Hypothalamus (tissue), 51 donors: ENCODE measurements at places on chromosomes 2 and 18.

GRCh38 chr2:55779459-55780421 is 86.1 kb upstream of the PNPT1 start:
- DNase-seq, result no peak

- no peak for DNase-seq
These were observed 46.1 kb downstream of the YES1 start for GRCh38 chr18:765764-766549.

DNA sequence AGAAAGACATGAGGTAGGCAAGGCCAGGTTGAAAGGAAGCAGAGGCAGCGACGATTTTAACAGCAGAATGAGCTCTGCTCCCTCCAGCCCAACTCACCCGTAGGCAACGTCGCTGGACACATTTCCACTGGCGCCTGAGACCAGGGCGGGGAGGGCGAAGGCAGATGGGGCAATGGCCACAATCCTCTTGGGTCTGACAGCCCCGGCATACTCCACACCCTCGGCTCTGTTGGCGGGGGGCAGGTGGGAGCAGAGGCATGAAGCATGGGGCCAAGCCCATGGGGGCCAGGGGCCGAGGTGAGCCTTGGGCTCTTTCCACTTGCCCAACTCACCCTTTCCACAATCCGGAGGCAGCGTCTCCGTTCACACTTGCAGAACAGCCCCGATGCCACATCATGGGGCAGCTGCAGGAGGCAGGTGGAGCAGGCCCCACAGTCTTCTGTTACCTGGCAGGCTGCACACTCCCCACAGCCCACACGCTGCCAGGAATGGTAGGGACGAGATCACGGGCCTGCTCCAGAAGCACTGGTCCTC is 5.8 kb downstream of the MBD1 start:
- DNase-seq, result no peak

DNA sequence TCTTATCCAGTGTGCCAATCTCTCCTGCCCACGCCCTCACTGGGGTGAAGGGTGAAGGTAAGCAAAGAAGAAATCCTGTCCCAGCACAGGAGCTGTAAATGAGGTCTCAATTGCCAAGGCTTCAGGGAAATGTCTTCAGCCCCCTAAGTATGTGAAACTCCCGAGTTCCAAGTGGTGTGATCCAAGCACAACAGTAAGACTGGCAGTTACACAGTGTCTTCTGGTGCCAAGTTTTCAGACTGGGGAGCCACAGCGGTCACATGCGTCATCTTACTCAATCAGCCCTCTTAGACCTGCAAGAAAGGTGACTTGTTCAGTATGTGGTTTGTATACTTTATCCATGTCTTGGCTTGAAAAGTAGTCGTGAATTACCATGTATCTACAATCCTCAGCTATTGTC is 55.0 kb upstream of the SPRED2 start:
- DNase-seq, result no peak

GRCh38 chr2:120867290-120868241 is 131.9 kb downstream of the GLI2 start:
- peak; percentile 76 for DNase-seq

DNA sequence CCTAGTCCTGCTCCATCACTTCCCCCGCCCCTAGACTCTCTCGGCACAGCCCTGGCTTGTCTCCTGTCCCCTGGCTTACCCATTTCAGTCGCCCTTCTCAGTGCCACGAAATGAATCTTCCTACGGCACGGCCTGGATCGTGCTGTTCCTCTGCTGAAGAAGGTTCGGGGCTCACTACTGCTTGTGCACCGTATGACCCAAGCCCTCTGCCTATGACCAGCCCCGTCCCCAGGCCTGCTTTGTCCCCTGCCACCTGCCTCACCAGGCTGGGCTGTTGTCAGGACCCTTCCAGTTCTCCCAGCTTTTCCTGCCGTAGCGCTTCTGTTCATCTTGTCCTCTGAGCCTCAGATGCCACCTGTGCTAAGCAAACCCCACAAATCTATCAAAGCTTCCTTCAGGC is 13.9 kb downstream of the CHMP1B start:
- no peak for DNase-seq

- no peak for DNase-seq
These were observed 79.4 kb upstream of the SMIM21 start for GRCh38 chr18:75506913-75507312.

DNA sequence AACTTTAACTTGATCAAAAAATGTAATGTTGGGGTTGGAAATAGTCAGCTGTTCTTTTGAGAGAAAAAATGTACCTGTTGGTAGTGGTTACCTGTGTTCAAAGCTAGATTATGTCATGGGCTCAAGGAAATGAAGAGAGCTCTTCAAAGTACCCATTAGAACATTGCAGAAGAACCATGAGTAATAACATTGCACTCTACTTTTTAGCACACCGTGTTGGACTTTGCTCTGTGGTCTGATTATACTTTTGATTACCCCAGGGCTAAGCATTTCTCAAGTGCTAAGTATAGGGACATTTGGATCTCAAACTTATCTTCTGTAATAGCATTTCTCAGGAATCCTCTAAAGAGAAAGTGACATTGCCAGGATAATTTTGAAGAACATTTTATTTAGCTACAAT is 1122.8 kb upstream of the CELF4 start:
- DNase-seq, result no peak

DNA sequence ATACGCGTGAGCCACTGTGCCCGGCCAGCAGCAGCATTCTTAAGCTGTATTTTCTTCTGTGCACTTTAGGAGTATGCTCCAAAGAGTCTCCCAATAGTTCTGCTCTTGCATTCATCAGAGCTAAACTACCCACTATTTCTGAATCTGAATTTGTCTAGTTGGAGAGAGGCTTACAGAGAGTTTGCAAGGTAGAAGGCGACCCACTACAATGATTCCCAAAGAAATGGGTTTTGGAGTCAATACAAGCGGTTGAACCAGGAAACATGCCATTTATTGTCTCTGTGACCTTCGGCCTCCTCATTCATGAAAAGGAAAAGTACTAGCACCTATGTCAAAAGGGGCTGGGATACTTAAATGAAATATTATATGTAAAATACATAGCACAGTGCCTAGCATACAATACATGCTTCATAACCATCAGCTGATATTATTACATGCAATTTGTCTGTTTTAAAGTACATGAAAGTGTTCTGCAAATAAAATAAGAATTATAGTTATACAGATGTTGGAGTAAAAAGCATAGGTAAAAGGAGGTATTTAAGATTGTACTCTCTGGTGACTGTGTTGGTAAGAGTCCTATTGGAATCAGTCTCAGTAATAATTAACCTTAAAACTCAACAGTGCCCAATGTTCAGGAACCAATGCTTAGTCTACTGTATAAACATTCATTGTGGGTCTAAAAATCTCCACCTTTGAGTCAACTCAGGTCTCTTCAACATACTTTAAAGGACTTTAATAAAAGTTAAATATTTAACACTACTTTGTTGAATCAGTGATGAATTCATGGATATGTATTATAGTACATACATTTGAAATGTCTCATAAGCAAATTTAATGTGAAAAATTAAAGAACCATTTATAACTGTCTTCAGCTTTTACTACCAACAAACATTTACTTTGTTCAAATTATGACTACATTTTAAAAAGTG is 89.8 kb upstream of the GRB14 start:
- no peak for DNase-seq

GRCh38 chr2:71901466-71901865 is 246.2 kb downstream of the CYP26B1 start:
- no peak for DNase-seq

GRCh38 chr2:7594211-7594610 is 677.0 kb downstream of the RNF144A start:
- no peak for DNase-seq

- DNase-seq, result no peak
These were observed 76.7 kb downstream of the MERTK start for GRCh38 chr2:111975053-111975552.

GRCh38 chr2:69755862-69756467 is 14.0 kb downstream of the ANXA4 start:
- DNase-seq, result no peak

DNA sequence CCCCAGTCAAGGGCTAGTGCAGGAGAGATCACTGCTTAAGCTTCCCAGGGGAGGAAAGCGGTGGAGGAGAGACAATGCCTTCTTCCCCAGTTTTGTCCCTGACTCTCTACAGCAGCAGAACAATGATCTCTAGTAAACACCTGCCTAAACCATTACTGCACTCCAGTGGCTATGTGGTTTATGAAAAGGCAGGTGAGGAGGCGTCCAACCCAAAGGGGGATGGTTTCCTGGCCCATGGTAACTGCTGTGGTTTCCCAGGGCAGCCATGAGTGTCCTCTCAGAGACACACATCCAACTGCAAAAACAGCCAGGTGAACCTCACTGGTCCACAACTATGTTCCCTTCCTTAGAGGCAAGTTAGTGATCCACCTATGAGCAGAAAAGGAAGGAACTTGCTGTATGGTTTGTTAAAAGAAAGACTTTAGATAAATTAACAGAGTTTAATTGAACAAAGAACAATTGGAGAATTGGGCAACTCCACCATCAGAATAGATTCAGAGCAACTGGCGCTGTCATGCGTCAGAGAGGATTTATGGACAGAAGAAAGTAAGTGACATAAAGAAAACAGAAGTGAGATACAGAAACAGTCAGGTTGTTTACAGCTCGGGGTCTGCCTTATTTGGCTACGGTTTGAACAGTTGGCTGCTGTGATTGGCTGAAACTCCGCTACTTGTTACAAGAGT is 4.8 kb upstream of the TTC39C start:
- DNase-seq, result no peak

- no peak for DNase-seq
These were observed 2.7 kb downstream of the EHD3 start for GRCh38 chr2:31236433-31237205.

DNA sequence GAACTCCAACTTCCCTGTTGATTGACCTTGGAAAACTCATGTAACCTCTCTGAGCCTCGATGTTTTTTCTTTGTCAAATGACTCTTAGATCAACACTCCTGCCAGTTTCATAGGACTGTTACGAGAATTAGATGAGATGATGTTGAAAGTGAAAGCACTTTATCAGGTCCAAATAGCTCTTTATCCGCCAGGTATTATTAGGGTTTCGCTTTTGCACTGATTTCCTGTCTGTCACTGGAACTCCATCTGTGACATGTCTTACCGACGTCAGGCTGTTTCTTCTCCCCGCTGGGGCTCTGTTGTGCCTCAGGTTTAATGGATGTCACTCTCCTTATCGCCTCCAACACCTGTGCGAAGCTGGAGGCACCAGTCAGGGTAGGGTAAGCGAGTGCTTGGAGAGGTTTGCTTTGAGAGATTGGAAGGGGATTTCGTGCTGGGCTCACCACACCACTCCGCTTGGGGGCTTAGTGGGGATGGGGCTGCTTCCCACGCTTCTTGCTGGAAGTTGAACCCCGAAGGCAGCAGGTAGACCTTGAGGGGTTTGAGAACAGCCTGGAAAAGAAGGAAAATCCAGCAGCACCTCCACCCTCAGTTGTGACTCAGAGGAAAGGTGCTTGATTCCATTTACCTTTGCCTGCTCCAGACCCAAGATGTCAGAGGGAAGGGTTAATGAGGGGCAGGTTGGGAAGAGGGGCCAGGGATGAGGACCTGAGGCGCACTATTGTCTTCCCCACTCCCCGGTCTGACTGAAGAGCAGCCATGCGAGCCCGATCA is 4.3 kb downstream of the GAD1 start:
- no peak for DNase-seq

DNA sequence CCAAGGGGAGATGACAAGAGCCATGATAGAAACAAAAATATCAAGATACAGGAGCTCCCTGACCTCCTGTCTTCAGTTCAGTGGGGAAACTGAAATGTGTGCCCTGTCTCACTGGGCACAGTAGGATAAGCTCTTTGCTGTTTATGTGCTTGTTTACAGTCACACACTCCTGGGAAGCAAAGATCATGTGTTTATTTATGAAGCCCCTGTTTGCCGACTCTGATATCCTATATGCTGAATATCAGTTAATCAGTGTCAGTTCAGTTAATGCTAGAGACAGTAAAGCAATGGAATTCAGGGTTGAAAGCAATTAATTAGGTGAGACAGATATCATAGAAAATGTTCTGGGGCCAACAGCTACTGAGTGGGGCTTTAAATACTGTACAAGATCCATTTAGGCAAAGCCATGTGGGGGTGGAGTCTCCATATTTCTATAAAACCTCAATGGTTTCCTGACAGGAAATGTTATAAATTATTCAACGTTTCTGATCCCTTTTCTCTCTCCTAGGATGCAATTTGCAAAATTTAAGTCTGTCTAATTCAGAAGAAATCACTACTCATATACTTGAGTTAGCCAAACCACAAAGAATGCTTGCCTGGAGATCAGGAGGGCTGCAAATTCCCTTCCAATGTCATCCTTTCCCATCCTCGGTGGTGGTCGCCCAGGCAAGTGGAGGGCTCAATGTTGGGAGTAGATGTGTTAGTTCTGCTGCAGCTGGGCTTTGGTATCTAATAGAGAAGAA is 551.3 kb downstream of the CMPK2 start:
- no peak for DNase-seq

GRCh38 chr2:101464841-101465240 is 10.1 kb downstream of the RFX8 start:
- no peak for DNase-seq

DNA sequence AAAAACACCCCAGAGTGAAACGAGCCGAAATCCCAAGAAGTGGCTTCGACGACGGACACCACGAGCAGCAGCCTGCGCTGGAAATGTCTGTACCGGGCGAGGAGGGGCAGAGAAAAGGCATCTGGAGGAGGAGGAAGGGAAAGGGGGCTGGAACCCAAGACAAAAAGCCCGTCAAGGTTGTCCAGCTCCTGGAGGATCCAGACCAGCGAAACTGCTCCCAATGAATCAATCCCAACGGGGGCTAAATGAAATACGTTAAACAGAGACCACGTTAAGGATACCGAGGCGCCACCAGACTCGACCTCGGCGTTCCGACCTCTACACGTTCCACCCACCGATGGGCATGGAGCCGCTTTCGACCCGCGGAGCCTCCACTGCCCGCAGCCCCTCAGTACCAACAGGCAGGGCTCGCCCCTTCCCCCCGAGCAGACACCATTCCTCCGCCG is 400 bp downstream of the CCDC88A start:
- DNase-seq, result no peak

- no peak for DNase-seq
These were observed 163.9 kb upstream of the THUMPD2 start for GRCh38 chr2:39942950-39943349.

DNA sequence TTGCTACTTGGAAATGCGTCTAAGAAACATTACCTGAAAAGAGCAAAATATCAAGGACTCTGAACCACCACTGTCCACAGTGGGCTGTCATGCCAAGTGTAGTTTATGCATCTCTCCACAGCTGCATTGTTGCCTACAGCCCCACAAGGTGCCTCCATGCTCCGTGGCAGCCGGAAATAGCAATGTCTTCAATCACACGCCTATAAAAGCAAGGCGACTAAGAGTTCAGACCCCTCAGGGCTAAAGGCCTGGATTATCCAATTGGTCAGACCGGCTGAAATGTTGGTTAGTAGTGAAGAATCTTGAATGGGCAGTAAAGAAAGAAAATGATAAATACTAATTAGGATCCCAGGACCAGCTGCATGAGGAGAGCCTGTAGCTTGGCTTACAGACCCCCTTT is 114.0 kb upstream of the SLC35G4 start:
- DNase-seq, result no peak
